Stimulated activated CD4-positive, alpha-beta T cell treated with anti-CD3 and anti-CD28 coated beads, Interleukin-4, amount 100 ng/mL, for 24 hours (primary cell): ENCODE measurements at places on chromosomes 12 and 14.

DNA sequence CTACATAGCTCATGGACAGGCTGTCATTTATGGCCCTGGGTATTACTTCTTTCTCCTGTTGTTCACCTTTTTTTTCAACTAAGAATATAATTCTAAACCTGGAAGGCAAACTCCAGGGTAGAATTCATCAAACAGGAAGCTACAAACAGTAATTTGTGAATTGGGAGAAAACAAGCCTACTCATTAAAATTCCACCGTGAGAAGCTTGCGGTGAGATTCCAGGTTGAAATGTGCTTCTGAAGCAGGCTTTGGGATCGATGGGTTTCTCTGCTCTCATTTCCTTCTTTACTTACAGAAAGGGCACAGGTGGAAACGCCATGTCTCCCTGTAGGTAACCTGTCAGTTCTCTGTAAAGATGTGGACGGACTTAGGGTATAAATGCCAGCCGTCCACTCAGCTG is 257.5 kb downstream of the TMEM132C start:
- no peak for DNase-seq

DNA sequence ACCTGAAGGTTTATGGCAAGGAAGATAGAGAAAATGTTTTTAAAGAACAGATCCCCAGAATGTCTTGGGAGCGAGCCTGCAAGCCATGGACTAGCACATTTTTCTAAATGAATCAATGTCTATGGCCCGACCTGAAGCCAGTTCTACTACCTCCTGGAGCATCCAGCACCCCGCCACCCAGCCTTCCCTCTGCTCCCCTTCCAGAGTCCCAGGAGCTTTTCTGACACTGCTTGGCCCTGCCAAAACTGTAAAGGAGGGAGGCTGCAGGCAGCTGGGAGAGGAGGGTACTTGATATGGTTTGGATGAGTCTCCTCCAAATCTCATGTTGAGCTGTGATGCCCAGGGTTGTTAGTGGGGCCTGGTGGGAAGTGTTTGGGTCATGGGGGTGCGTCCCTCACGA is 95.5 kb upstream of the FZD10 start:
- no peak for DNase-seq

DNA sequence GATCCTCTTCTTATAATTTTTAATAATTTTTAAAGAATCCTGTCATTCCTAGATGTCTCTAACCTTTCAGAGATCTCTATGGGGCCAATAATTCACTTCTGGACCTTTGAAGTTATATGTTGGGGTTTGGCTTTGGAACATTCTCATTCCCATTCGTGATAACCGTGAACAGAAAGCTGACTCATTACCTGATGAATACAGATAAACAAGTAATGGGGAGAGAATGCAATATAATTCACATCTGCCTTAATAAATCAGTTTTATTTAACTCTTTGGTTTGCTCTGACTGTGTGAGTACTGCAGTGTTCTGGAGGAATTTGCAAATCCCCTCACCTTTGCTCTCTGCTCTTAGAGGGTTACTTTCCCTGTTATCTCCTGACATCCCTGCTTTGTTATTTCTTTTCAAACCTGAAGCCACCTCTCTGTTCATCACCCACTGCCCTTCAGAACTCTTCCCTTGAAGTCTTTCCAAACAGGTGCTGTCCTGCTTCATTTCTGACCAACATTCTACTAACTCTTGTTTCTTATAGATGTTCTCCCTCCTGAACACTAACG is 79.6 kb upstream of the SLC38A2 start:
- no peak for DNase-seq

- DNase-seq: no peak
These were observed at the start of gene UNC79 for GRCh38 chr14:93430315-93431035. TSS of gene UNC79 (plus strand) at chr14:93430939. CDS start at chr14:93431030, 91 bp downstream.

- no peak for DNase-seq
These were observed 968 bp upstream of the ARID4A start for GRCh38 chr14:58297412-58297761.

- DNase-seq: no peak
These were observed 83.6 kb downstream of the ANKS1B start for GRCh38 chr12:99901181-99901580.
